Activated T-cell treated with anti-CD3 and anti-CD28 coated beads for 48 hours (primary cell): ENCODE measurements at places on chromosomes 7 and 10.
A peak's percentile ranks its signal among the peaks of the same experiment; 100 is the strongest.

DNA sequence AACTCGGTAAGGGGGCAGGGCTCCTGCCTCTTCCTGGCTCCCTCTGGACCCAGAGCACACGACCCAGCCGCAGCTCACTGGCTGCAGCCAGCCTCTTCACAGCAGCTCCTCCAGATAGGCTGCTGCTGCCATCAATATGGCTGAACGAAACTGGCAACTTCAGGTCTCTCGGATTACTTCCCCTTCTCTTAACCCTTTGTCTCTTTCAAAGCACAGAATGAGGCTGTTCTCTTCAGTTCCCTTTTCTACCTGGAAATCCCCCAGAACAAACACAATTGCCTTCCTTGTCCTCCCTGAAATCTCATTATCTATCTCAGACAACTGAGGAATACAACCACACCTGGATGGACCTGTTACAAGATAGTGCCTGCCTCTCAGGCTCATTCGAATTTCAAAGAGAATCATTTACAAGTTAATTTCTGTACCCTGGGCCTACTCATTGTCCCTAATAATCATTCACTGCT lies 193.4 kb upstream of the MBL2 start:
- DNase-seq: no peak

DNA sequence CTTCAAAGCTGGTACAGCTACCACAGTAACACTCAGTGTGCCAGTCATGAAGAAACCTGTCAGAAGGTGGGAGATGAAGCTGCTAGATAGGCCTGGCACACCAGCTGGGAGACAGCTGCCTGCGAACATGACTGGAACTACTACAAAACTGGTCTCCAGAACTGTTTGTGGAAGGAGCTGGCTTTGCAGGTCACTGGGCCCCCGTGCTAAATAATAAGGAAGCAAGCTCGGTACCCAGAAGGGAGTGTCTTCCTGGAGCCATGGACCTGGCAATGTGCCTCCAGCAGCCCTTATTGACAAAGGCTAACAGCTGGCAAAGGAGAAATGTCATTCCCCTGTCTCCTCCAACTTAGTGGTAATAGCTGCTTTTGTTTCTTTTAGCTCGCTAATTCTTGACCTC lies 1217.6 kb upstream of the LRRN3 start:
- no peak for DNase-seq

DNA sequence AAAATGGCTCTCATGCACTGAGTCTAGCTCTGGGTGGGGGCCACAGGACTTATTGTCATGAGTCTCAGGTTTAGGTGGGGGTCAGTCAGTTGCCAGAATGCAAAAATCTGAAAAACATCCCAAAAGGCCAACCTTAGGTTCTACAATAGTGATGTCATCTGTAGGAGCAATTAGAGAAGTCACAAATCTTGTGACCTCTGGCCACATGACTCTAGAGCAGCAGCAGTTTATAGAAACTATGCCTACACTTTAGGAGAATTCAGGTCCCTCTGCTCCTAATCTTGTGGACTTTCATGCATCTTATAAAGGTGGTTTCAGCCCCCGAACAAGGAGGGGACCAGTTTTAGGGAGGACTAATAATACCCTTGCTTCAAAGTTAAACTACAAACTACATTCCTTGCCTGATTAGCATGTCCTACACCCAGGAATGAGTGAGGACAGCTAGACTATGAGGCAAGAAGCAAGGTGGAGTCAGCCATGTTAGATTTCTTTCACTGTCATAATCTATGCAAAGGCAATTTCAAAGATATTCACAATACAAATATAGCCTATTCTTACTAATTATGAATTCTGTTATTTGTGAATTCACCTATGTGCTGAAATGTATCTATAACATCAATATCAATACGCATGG lies 123.5 kb upstream of the ADCY1 start:
- no peak for DNase-seq

DNA sequence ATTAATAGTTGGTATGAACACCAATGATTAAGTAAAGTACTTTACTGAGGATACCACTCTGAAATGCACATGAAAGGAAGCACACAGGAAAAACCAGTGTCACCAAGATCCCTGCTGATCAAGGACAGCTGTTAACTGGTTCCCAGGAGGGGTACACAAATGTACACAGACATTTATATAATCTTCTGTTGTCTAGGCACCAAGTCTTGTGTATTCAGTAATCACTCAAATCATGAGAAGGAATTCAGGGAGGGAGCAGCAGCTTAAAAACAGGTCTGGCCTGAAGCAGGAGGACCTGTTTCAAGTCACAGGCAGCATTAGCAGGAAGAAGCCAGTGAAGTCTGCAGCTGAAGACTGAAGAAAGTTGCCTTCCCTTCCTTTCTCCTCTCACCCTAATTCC lies 18.7 kb downstream of the MPP7 start:
- no peak for DNase-seq

DNA sequence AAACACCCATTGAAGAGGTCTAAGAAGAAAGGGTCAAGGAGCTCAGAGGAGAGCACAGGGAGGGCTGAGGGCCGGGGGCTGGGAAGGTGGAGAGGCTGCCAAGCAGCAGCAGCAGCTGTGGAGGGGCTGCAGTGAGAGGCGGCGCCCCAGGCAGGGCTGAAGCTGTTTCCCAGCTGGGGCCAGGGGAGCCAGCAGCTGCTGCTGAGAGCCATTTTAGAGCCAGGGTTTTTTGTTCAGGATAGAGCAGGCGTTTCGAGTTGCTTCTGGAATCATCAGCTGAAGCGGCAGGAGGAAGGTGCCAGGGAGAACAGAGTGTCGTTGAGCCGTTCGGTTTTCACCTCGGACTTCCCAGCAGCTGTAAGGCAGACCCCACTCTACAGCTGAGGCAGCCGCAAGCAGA lies 62.7 kb downstream of the LANCL2 start:
- DNase-seq: no peak

GRCh38 chr7:139772115-139772514 lies 5.7 kb downstream of the HIPK2 start:
- no peak for DNase-seq

- no peak for DNase-seq
Measured at GRCh38 chr7:25246306-25246705, 18.0 kb upstream of the NPVF start.

DNA sequence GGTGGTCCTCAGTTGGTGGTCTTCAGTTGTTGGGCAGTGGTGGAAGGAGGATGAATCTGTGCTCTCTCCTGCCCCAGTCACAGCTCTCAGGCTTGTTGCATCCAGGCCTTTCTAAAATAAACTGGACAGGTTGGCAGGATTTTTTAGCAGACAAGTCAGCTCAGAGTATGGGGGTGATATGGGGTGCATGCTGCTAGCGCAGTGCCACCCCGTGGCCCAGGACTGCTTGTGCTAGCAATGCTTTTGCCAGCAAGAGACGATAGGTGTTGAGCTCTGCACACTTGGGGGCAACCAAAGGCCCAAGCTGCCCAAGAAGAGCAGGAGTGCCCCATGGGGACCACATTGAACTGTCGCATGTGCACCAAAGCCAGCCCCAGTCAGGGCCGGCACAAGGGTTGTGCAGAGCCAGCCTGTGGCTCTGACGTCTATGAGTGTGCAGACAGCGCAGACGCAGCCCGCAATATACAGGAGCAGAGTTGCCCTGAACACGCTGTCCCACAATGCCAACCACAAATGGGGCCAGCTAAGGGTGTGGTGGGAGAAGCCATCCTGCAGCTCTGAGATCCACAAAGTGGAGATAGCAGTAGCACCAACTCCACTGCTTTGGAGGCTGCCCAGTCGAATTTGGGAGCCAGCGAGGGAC lies 49.8 kb upstream of the PDSS1 start:
- DNase-seq: no peak

DNA sequence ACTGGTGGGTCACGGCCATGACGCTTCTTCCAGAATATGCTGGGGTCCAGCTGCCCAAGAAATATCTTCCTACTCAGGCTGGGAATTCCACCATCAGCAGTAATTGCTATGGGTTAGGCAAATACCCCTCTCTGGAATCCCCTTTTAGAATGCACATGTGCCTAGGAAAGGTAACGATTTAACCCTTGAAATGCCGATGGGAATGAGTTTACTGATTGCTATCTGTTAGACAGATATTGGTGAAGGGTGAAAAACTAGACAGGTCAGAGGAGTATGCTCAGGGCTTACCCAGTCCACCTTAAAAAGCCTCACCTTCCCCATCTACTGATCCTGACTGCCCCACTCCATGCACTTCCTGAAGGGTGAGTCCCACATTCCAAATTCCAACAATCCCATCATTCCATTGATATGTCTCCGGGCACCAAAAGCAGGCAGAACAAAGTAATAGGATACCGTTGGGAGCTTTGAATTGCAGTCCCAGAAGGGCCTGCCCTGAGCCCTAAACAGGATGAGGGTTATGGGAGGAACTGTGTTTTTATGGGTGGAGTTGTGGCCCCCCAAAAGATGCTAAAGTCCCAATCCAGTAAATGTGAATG lies 59.3 kb downstream of the DLG5 start:
- DNase-seq: no peak

DNA sequence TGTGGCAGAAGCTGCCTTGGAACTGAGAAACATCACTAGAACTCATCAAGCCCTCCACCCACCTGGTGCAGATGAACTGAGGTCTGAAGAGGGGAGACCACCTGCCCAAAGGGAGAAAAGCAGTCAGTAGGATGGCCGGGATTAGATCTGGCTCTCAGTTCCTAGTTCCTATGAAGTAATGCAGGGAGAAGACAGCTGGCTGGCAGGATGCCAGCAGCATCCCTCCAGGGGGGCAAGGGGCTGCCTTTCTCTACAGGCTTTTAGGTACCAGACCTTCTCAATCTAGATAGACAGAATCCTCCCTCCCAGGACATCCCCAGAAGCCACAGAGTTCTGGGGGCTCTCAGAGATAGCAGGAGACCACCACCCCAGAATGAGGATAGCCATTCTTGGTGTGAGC lies 7.8 kb downstream of the CRHR2 start:
- DNase-seq: no peak

DNA sequence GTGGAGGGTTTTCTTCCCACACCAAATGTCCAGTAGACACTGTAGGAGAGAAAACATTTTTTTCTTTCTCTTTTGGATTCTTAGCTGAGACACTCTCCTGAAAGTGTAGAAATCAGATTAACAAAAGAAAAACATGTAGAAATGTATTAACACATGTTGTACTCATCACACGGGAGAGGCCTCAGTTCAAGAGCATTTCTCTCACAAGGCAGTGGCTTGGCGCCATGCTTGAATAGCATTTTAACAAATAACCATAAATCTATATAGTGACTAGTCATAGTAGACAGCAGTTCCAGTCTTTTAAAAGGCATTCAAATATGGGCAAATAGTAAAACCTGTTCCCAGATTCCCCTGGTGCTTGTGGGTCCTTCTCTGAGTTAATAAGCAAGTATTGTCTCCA lies 38.3 kb upstream of the GHITM start:
- no peak for DNase-seq

- no peak for DNase-seq
Measured at GRCh38 chr10:93277360-93277759, 203.7 kb downstream of the CYP26A1 start.

DNA sequence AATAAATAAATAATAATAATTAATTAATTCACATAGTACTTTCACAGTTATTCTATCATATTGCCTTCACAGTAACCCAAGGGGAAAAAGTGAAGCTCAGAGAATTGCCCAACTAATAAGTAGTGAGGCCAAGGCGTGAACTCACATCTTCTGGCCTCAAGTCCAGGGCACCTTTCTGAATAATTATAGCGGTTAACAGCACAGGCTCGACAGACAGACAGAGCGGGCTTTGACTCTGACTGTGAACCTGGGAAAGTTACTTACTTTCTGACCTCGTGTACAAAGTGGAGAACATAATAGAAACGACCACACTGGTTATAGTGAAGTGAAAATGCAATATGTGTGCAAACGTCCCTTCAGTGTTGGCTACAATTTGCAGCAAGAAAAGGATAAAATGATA lies 5.7 kb upstream of the SMKR1 start:
- no peak for DNase-seq

GRCh38 chr7:157404845-157405481 lies 68.2 kb downstream of the DNAJB6 start:
- DNase-seq: peak; percentile 59

- DNase-seq: no peak
Measured at GRCh38 chr7:144982133-144982532, 146.3 kb upstream of the TPK1 start.
